ENCODE measurements at places on chromosomes 7 and 10. TPM values are rescaled to one million over a fixed set of nuclear protein-coding genes. Genes with fewer than 3 reads are reported as not detected.

TMED4 gene
- total RNA-seq, result 89.7 TPM

SLC18A3 gene
- total RNA-seq, result not detected

OR6V1 gene
- not detected for total RNA-seq

GRCh38 chr10:28533186-28533564, 257 bp downstream of the WAC start:
- DNase-seq, result no peak

DNA sequence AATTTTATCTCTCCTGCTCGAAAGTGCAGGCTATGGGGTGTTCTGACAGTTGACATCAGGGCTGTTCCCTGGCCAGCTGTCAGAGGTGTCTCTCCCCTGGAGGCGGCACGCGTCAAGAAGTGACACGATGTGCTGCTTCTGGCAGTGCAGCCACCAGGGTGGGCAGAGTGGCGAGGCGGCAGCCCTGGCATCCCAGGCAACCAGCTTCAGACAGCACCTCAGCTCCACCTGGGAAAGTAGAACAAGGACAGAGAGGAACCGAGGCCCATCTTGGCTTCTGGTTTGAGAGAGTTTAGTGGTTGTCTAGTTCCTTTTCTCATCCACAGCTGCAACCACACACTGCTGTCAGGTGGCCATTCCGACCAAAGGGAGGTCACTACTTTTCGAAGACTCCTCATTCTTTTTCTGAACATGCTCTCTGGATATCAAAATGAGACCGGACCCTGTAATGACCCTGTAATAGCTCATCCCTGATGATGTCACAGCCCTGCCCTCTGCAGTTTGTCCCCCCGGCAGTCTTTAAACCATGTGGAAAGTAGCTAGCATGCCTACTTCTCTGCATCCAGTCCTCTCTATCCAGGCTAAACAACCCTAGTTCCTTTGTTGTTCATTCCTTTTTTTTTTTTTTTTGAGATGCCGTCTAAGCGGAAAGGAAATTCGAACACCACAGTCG, 381.0 kb upstream of the NRP1 start:
- no peak for DNase-seq

GRCh38 chr7:6504996-6505395, 46.3 kb downstream of the GRID2IP start:
- no peak for DNase-seq

- no peak for DNase-seq
Observed at GRCh38 chr7:134804854-134805253, 25.4 kb downstream of the CALD1 start.

All from glomerular endothelial cell (primary cell).